Activated T-helper 1 cell treated with anti-CD3 and anti-CD28 coated beads, Interleukin-12 subunit alpha, Interleukin-12 subunit beta, Interleukin-2, Interleukin-4 antibody, amounts not matched to agents 30 ng/mL and 10 ng/mL and 1 ng/mL, durations not matched to agents 14 hours and 24 hours and 36 hours (primary cell): ENCODE measurements at places on chromosomes 7 and 10. TPM values are rescaled to one million over a fixed set of nuclear protein-coding genes. Genes with fewer than 3 reads are reported as not detected.

DNA sequence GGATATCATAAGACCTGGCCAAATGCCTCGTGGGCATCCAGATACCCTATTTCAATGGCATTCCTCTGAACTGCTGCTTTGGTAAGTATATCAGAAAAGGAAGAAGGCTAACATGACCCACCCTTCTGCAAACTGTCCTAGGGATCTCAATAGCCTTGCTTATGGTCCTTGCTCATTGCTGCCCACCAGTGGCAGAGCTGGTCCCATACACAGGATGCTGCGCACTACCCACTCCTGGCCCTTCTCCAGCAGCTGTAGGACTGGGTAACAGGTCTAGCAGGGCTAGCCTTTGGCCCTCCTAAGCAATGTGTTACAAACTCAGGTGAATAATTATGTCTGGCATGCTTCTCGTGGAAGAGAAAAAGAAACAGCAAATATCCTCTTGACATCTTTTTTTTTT, 72.5 kb downstream of the C10orf90 start:
- H3K36me3 ChIP-seq: no peaks in the 10 kb centered on the region
- no peak for DNase-seq
- H3K4me3 ChIP-seq: no peak overlapping the region
- H3K27ac ChIP-seq: no peak overlapping the region
- H3K27me3 ChIP-seq: no peaks in the 10 kb centered on the region

DNA sequence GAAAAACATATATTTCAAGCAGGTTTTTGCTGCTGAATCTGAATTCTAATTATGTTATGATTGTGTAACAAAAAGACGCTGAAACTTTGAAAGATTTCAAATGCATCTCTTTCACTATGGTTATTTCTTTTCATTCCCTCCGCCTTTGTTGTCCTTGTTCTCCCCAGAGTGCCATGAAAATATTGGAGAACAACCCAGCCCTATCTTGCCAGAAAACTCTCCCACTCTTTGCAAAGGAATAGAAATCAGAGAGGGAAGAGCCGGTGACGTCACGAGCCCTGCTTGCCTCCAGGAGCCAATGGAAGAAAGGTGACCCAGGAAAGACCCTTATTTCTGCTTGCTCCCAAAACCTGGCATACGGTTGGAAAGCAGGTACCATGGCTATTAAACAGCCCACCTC, 3.4 kb downstream of the GFRA1 start:
- no peak for DNase-seq
- no peak overlapping the region for H3K27ac ChIP-seq
- peaks cover 52% of the 10 kb centered on the region for H3K27me3 ChIP-seq
- no peaks in the 10 kb centered on the region for H3K36me3 ChIP-seq

GRCh38 chr7:156064971-156065386, 252.7 kb upstream of the SHH start:
- DNase-seq: no peak
- no peaks in the 10 kb centered on the region for H3K36me3 ChIP-seq
- H3K4me3 ChIP-seq: no peak overlapping the region
- no peak overlapping the region for H3K27ac ChIP-seq
- peaks cover 2% of the 10 kb centered on the region for H3K27me3 ChIP-seq

- H3K36me3 ChIP-seq: no peaks in the 10 kb centered on the region
- no peak overlapping the region for H3K4me3 ChIP-seq
- no peak for DNase-seq
- H3K4me1 ChIP-seq: no peaks in the 10 kb centered on the region
These were observed 27.3 kb downstream of the DIP2C start for GRCh38 chr10:662223-662605.

- H3K27me3 ChIP-seq: peaks cover 11% of the 10 kb centered on the region
- DNase-seq: no peak
- H3K4me1 ChIP-seq: no peaks in the 10 kb centered on the region
- no peak overlapping the region for H3K4me3 ChIP-seq
These were observed 23.5 kb upstream of the EIF5AL1 start for GRCh38 chr10:79488870-79489269.

DNA sequence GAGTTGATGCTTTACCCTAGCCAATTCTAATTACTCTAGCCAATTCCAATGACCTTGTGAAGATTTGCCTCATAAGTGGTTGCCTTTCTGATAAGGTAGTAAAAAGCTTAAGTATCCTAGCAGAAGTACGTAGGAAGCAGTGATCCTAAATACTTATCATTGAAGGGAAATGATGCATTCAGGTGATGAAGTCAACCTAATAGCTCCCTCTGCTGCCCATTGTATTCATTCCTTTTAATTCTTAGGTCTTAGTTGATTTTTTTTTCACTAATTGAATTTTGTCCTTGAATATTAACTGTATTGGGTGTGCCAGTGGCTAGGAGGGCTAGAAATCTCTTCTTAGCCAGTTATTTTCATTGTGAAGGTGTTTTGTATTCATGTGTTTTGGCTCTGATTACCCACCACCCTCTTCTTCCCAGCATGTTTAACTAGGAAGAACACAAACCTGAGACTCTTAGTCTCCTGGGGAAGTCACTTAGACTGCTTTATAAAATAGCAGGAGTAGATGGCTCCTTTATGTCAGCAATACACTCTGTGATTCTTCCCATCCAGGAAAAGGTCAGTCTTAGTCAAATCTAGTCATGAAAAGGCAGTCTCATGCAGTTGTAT, 46.3 kb downstream of the PLEKHA8 start:
- no peak for DNase-seq
- H3K36me3 ChIP-seq: peaks cover 2% of the 10 kb centered on the region
- no peaks in the 10 kb centered on the region for H3K4me1 ChIP-seq

GRCh38 chr7:127865466-127865865, 165.8 kb downstream of the LRRC4 start:
- no peak overlapping the region for H3K27ac ChIP-seq
- H3K27me3 ChIP-seq: peaks cover 3% of the 10 kb centered on the region
- peaks cover 35% of the 10 kb centered on the region for H3K4me1 ChIP-seq
- DNase-seq: no peak
- peaks cover 41% of the 10 kb centered on the region for H3K36me3 ChIP-seq

- H3K27ac ChIP-seq: no peak overlapping the region
- H3K4me1 ChIP-seq: peaks cover 19% of the 10 kb centered on the region
- peaks cover 67% of the 10 kb centered on the region for H3K36me3 ChIP-seq
- no peak overlapping the region for H3K4me3 ChIP-seq
These were observed 17.4 kb downstream of the RGS10 start for GRCh38 chr10:119525116-119525515.

DNA sequence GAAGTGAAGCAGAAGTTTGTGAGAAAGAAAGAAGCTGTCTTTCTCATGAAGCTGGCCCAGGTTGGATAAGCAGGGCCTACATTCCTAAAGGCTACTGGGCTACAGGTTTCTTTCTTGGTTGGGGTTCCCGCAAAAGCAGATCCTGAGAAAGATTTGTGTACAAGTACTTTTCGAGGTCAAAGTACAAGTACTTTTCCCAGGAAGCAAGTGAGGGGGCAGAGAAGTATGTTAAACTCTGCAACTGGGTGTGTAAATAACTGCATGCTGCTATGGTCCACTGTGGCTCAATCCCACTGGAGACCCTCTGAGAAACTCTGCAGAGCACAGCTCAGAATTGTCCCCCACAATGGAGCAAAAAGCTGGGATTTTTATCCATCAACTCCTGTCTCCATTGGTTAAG, 28.7 kb downstream of the LSM5 start:
- no peak overlapping the region for H3K27ac ChIP-seq
- no peaks in the 10 kb centered on the region for H3K4me1 ChIP-seq
- H3K4me3 ChIP-seq: no peak overlapping the region
- no peaks in the 10 kb centered on the region for H3K36me3 ChIP-seq

- DNase-seq: no peak
- H3K4me3 ChIP-seq: no peak overlapping the region
- H3K27ac ChIP-seq: no peak overlapping the region
- H3K4me1 ChIP-seq: no peaks in the 10 kb centered on the region
- no peaks in the 10 kb centered on the region for H3K36me3 ChIP-seq
These were observed 55.5 kb upstream of the LOXL4 start for GRCh38 chr10:98323221-98324164.

DNA sequence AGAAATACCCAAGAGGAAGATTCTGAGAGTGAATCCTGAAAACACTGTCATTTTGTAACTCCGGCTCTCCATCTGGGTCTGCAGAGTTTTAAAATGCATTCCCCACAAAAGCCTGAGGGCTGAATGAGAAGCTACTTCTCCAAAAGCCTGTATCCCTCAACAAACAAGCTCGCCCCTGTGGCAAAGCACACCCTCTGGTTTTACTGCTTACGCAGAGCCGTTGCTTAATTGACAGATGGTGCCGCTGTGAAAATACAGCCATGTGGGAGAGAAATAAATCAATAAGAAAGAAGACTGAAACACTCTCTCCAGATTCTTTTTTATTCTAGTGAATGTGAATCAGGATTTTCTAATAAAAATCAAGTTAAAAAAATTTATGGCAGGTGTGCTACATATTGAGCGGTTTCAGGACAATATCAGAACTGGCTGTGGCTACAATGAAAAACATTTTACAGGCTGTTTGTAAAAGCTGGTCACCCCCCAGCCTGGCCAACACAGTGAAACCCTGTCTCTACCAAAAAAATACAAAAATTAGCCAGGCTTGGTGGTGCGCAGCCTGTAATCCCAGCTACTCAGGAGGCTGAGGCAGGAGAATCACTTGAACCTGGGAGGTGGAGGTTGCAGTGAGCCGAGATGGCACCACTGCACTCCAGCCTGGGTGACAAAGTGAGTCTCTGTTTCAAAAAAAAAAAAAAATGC, 32.5 kb downstream of the C7orf33 start:
- H3K27ac ChIP-seq: no peak overlapping the region
- DNase-seq: no peak
- peaks cover 30% of the 10 kb centered on the region for H3K4me1 ChIP-seq
- no peaks in the 10 kb centered on the region for H3K36me3 ChIP-seq
- peaks cover 6% of the 10 kb centered on the region for H3K27me3 ChIP-seq

GRCh38 chr10:128257428-128257827, 131.2 kb upstream of the MKI67 start:
- no peak overlapping the region for H3K4me3 ChIP-seq
- no peak for DNase-seq

- H3K36me3 ChIP-seq: no peaks in the 10 kb centered on the region
- H3K4me1 ChIP-seq: no peaks in the 10 kb centered on the region
- H3K27ac ChIP-seq: no peak overlapping the region
- no peak for DNase-seq
These were observed 18.6 kb downstream of the OGDHL start for GRCh38 chr10:49743464-49744075.

GRCh38 chr7:98194186-98194585, 17.1 kb upstream of the BHLHA15 start:
- no peak overlapping the region for H3K4me3 ChIP-seq
- peaks cover 5% of the 10 kb centered on the region for H3K36me3 ChIP-seq
- H3K27ac ChIP-seq: no peak overlapping the region
- DNase-seq: no peak
- no peaks in the 10 kb centered on the region for H3K4me1 ChIP-seq

DNA sequence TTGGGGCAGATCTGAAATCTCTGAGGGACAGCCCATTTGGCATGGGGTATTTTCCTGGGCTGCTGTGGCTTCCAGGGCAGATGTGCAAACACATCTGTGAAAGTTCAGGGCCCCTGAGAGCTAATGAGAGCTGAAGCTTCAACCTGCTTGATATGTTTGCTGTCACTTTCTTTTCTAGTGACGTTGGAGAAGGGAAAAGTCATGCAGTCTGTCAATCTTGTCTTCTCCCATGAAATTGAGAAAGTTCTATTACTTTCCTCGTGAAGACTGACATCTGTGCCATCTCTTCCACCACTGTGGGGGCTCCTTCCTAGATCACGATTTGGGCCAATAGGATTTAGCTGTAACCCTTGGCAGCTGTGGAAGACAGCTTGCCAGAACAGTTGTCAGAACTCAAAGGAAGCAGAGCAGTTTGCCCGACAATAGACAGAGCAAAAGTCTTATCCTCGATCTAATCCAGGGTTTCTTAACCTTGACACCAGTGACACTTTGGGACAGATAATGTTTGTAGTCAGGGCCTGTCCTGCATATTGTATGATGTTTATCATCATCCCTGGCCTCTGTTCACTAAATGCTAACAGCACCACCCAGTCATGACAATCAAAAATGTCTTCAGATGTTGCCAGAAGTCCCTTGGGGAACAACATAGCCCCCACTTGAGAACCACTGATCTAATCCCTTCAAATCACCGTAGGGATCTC, 586.5 kb downstream of the LRMDA start:
- no peaks in the 10 kb centered on the region for H3K4me1 ChIP-seq
- no peak overlapping the region for H3K27ac ChIP-seq
- no peak for DNase-seq
- H3K27me3 ChIP-seq: no peaks in the 10 kb centered on the region
- no peak overlapping the region for H3K4me3 ChIP-seq
- H3K36me3 ChIP-seq: no peaks in the 10 kb centered on the region

DNA sequence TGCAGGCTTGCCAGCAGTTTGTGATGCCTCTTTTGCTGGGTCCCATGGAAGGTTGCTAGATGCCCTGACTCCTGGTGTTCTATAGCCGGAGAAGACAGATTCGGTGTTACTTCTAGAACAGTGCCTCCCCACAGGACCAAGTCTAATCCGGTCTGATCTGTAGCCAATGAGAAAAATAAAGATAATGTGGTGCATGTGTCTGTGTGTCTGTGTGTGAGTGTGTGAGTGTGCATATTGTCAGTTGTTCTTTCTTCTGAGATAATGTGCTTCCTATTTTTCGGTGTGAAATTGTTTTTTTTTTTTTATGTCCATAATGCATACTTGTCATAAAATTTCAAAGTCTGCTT, 29.7 kb upstream of the ZNRF2 start:
- H3K36me3 ChIP-seq: no peaks in the 10 kb centered on the region
- H3K27ac ChIP-seq: no peak overlapping the region
- DNase-seq: no peak
- no peak overlapping the region for H3K4me3 ChIP-seq

DNA sequence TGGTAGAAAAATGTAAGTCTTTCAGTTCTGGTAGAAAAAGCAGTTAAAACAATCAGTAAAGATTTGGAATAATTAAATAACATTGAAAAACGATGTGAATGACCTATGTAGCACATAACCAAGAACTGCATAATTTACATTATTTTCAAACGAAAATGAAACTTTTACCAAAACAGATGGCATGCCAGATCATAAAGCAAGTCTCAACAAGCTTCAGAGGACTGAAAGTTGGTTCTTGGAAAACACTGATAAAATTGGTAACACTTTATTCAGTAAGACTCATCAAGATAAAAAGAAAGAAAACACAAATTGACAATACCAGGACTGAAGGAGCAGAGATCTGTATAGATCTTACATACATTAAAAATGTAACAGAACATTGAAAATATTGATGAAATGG, 92.8 kb downstream of the VIPR2 start:
- peak overlapping the region; percentile 50 for H3K27ac ChIP-seq
- peak overlapping the region; percentile 46 for H3K4me3 ChIP-seq
- peaks cover 21% of the 10 kb centered on the region for H3K4me1 ChIP-seq
- no peaks in the 10 kb centered on the region for H3K27me3 ChIP-seq

GRCh38 chr10:94274142-94274787, 88.5 kb downstream of the NOC3L start:
- no peak overlapping the region for H3K27ac ChIP-seq
- no peaks in the 10 kb centered on the region for H3K27me3 ChIP-seq
- no peak for DNase-seq

- H3K36me3 ChIP-seq: no peaks in the 10 kb centered on the region
- H3K4me3 ChIP-seq: no peak overlapping the region
- peaks cover 4% of the 10 kb centered on the region for H3K27me3 ChIP-seq
- no peak overlapping the region for H3K27ac ChIP-seq
- no peak for DNase-seq
These were observed 125.7 kb downstream of the ABCA13 start for GRCh38 chr7:48296966-48297365.

- H3K27me3 ChIP-seq: peaks cover 13% of the 10 kb centered on the region
- H3K27ac ChIP-seq: no peak overlapping the region
- H3K4me1 ChIP-seq: no peaks in the 10 kb centered on the region
- no peak for DNase-seq
These were observed 328.2 kb downstream of the TNS3 start for GRCh38 chr7:47253650-47254080.

Gene MAPK8
- total RNA-seq: 51.6 and 52.3 TPM in 2 replicates

Gene SPDYE1
- total RNA-seq: not detected in 2 replicates

Gene LRRD1
- not detected in 2 replicates for total RNA-seq

Gene SUV39H2
- total RNA-seq: 43.3 and 51.7 TPM in 2 replicates
